Activated T-cell treated with anti-CD3 and anti-CD28 coated beads for 48 hours (primary cell): ENCODE measurements at places on chromosomes 4 and X.

DNA sequence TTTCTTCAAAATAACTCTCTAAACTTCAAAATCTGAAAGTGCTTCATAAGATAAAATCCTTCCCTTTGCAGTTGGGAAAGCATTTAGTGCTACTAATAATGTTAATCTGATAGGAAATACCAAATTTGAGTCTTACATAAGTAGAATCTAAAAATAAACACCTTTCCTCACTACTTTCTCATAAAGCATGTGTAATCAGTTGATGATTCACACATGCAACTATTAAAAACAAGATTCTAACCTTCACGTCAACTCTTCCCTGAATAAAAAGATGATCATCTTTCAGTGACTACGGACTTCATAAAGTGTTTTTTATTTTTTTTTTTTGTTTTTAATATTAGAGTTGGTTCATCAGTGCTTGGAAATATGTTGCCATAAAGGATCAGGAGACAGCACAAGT lies 172.6 kb downstream of the ACTRT1 start:
- DNase-seq = no peak

- no peak for DNase-seq
Observed at GRCh38 chr4:8350352-8350751, 80.8 kb downstream of the HTRA3 start.

GRCh38 chrX:13607996-13608365 lies 38.6 kb downstream of the EGFL6 start:
- DNase-seq = no peak

GRCh38 chrX:49876750-49877149 lies 2.5 kb upstream of the USP27X start:
- no peak for DNase-seq

- DNase-seq = no peak
Observed at GRCh38 chr4:116952530-116953136, 132.7 kb downstream of the TRAM1L1 start.

GRCh38 chr4:159503236-159504008 lies 400.5 kb downstream of the RAPGEF2 start:
- DNase-seq = no peak

GRCh38 chr4:24002330-24002966 lies 112.6 kb upstream of the PPARGC1A start:
- no peak for DNase-seq

DNA sequence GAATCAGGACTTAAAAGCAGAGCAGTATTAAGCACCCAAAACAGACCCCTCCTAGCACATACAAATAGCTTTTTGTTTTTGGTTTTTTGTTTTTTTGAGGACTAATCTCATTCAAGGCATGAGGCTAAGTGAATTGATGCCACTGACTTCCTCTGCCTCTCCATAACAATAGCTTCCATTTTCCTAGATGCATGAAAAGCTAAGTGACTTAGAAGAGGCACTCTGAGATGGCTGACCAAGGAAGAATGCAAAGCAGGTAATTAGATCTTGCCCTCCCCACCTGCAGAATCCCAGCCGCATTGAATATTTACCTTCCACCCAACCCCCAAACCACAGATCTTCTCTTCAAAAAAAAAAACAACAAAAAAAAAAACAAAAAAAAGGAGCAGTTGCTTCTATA lies 7.4 kb upstream of the KDR start:
- no peak for DNase-seq

GRCh38 chr4:97152149-97152548 lies 991.1 kb downstream of the STPG2 start:
- no peak for DNase-seq

DNA sequence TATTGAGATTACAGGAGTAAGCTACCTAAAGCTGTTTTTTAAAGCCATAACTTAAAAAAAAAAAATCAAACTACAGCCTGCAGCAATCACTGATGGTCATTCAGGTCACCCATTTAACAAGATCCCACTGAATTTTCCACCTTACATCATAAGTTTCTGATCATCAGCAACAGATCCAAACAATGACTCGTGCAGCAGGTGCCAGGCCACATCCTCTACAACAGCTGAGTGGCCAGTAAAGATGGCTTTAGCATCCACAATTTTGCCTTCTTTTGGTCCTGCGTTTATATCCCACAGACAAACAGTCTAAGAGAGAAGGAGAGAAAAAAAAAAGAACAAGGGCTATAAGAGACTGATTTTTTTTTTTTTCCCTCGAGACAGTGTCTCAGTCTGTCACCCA lies 16.6 kb downstream of the RBBP7 start:
- DNase-seq = no peak

DNA sequence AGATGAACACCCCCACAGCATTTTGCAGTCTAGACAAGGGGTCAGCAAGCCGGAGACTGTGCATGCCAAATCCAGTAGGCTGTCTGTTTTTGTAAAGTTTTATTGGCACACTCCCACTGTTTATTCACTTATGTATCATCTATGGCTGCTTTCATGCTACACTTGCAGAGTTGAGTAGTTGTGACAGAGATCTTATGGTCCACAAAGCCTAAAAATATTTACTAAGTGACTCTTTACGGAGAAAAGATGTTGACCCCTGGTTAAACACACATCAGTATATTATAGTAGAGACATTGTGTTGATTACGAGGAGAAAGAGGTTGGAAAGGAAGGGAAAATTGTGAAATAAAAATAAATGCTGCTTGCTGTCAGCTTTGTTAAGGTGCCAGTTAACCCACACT lies 2.2 kb upstream of the LHFPL1 start:
- DNase-seq = no peak

- no peak for DNase-seq
Observed at GRCh38 chr4:78343682-78344081, 207.9 kb upstream of the ANXA3 start.

DNA sequence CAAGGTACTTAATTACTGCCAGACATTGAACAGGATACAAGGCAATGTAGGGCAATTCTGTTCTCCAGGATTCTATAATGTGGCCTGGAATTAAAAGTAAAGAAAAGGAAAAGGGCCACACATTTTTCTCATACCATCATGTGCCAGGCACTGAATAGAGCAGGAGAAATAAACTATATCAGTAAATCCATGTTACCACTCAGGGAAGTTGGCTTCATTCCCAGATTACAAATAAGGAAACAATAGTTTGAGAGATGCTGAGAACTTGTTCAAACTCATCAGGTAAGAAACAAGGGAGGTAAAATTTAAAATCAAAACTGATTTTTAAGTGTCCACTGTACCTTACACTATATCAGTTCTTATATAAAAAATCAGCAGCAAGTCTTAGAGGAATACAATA lies 645.0 kb upstream of the ATOH1 start:
- no peak for DNase-seq

GRCh38 chr4:99816545-99817308 lies at the start of gene DAPP1:
Gene DAPP1 (plus strand): TSS chr4:99816827. CDS start chr4:99816914, 87 bp downstream.
- peak; percentile 60 for DNase-seq

GRCh38 chrX:131239057-131239456 lies 50.0 kb downstream of the IGSF1 start:
- no peak for DNase-seq

GRCh38 chrX:29155286-29155685 lies 568.0 kb downstream of the IL1RAPL1 start:
- DNase-seq = no peak

DNA sequence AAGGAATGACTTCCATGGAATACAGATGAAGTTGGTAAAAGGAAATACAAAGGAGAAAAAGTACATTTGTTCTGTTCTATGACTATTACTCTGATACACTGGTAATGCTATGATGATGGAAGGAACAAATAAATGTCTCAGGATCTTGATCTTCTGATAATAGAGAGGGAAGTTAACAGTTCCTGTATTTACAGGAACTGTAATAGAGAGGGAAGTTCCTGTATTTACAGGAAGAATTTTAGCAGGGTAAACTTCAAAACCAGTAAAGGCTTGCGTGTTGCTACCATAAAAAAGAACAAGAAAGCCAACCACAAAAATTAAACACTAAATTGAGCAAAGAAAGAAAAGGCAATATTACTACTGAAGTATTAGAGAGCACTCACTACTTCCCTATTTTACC lies 91.7 kb upstream of the HPGD start:
- no peak for DNase-seq

DNA sequence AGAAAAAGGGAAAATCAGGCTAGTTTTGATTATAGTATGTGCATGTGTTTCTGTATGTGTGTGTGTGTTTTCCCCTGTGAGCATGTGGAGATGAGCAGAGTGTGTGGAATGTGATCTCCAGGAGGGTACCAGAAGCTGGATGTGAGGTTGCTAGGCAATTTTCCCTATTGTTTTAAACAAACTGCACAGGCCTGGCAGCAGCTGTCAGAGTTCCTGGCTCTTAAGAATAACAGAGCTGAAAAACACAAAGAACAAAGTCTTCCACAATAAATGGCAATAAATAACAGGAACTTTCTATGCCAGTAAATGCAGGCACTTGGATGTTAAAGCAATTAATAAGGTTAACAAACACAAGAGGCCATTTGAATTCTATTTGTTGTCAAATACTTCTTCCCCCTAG lies 344.6 kb upstream of the CTSO start:
- no peak for DNase-seq

- no peak for DNase-seq
Observed at GRCh38 chrX:110181459-110182137, 136.3 kb downstream of the AMMECR1 start.

GRCh38 chr4:21893136-21893535 lies 55.4 kb downstream of the KCNIP4 start:
- no peak for DNase-seq

- DNase-seq = no peak
Observed at GRCh38 chr4:43133566-43133965, 241.1 kb downstream of the GRXCR1 start.

GRCh38 chr4:14359991-14360390 lies 642.3 kb upstream of the CPEB2 start:
- DNase-seq = no peak

DNA sequence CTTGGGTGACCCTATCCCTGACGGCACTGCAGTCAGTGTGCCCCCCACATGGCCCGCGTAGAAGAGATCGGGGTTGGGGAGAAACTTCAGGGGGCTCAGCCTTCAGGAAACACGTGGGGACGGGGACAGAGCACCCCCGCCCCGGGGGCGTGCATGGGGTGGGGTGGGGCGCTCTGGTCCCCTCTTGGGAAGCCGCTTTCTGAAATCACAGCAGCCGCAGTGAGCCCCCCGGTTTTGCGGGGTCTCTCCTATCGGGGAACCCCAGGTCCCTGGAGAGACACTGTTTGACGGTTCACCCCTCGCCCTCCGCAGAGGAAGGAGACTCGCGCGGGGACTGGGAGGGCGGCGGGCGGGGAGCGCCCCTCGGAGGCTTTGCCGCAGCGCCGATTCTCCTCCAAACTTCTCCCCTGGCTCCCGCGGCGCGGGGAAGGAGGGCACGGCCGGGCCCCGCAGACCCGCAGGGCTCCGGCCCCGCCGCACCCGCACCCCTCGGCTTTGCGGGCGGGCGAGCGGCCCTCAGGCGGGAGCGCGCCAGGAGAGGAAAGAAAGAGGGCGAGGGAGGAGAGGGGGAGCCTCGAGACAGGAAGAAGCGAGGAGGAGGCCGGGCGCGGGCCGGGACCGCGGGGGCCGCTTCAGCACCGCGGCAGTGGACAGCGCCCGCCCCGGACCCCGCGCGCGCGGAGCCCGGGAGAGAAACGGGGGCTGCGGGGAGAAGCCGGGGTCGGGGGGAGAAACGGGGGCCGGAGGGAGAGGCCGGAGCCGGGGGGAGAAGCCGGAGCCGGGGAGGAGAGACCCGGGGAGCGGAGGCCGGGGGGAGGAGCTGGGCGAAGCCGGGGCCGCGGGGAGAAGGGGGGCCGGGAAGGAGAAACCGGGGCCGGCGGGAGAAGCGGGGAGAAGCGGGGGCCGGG lies 612 bp downstream of the CPLX1 start:
- no peak for DNase-seq
